ENCODE measurements at places on chromosomes 2 and 18.

- DNase-seq, result no peak
Observed at GRCh38 chr2:208227581-208228232, 27.2 kb downstream of the IDH1 start.

DNA sequence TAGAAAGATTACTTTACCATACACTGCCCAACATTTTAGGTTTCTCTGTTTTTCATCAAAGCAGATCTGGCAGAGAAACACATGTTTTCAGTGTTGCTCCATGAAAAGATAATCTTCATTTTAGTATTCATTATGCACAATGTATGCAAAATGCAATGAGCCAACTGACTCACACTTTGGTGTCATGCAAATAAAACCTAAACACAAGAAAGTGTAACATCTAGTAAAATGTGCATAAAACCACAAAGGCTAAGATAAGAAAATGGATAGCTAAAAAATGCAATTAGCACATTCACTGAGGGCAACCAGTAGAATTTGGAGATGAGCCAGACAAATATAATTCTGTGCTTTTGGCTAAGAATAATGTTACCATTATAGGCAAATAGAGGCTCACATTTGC lies 203.5 kb upstream of the UBE2E3 start:
- DNase-seq, result no peak

- DNase-seq, result no peak
Observed at GRCh38 chr2:127048618-127048935, 58.4 kb downstream of the BIN1 start.

GRCh38 chr2:109331896-109332848 lies 203.2 kb downstream of the SH3RF3 start:
- DNase-seq, result peak; percentile 71

GRCh38 chr2:33371304-33372090 lies 105.0 kb upstream of the RASGRP3 start:
- DNase-seq, result no peak

DNA sequence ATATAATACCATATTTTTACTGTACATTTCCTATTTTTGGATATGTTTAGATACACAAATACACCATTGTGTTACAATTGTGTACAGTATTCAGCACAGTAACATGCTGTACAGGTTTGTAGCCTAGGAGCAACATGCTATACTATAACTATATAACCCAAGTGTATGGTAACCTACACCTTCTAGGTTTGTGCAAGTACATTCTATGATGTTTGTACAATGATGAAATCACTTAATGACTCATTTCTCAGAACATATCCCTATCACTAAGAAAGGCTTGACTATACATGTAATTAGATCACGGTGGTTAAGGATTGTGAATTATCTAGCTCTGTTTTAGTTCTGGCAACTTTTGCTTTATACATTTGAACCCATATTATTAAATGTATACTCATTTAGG lies 31.3 kb downstream of the NPHP1 start:
- DNase-seq, result no peak

DNA sequence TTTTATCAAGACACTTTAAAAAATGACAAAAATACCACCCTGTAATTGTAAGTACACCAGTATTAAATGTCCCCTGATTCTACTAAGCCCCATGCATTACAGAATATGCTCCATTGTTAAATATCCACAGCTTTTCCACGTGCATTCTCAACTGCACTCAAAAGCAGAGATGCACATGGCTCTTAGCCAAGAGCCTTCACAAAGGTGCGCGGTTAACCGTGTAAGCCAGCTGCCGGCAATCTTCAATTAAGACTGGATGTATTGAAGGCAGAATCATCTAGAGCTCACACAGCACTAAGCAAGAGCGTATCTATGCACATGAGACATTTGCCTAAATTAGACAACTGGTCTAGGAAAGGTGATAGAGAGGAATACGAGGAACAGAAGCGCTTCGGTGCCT lies 278.3 kb downstream of the NAPG start:
- no peak for DNase-seq

DNA sequence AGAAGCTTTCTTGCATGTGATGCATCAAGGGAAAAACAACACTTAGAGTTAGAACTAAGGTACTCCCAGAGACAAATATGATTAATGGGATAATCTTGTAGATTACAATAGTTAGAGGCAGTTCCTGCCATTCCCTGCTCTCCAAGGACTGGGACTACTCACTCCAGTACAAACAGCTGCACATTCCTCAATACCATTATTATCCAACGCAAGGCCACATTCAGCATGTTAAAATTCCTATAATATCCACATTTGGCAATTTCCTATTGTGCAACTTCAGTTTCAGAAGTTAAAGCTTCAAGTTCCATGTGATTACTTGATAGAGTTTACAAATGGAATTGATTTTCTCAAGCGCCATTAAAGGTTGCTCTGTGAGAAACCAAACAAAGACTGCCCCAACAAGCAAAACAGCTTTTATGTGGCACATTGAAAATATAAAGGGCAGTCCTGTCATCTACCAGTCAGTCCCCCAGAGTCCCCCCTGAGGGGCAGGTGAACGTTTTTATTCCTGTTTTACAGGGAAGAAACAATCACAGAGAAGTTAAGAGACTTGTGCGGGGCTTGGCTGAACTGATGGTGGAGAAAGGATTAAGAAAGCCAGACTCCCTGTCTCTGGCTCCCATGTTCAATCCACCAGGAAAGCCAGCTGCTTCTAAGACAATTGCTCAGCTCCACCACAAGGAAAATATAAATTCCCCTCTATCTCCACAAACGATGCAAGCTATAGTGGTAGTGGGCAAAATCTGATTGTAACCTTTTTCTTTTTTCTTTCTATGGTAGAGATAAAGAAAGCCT lies 72.6 kb downstream of the TXNL1 start:
- peak; percentile 37 for DNase-seq

GRCh38 chr2:132374551-132374950 lies 42.1 kb upstream of the GPR39 start:
- DNase-seq, result peak; percentile 74

DNA sequence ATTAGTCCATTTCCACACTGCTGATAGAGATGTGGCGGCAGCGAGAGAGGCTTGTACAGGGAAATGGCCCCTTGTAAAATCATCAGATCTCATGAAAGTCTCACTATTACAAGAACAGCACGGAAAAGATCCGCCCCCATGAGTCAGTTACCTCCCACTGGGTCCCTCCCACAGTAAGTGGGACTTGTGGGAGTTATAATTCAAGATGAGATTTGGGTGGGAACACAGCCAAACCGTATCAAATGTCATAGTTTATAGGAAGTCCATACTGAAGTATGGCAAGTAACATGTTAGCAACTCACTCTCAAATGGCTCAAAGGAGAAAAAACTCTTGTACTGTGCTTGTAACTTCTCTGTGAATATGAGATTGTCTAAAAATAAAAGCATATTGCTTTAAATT lies 56.1 kb downstream of the FARP2 start:
- DNase-seq, result no peak

GRCh38 chr2:15636972-15637785 lies 45.5 kb downstream of the DDX1 start:
- peak; percentile 58 for DNase-seq
